ENCODE measurements at places on chromosomes 7 and 10.

DNA sequence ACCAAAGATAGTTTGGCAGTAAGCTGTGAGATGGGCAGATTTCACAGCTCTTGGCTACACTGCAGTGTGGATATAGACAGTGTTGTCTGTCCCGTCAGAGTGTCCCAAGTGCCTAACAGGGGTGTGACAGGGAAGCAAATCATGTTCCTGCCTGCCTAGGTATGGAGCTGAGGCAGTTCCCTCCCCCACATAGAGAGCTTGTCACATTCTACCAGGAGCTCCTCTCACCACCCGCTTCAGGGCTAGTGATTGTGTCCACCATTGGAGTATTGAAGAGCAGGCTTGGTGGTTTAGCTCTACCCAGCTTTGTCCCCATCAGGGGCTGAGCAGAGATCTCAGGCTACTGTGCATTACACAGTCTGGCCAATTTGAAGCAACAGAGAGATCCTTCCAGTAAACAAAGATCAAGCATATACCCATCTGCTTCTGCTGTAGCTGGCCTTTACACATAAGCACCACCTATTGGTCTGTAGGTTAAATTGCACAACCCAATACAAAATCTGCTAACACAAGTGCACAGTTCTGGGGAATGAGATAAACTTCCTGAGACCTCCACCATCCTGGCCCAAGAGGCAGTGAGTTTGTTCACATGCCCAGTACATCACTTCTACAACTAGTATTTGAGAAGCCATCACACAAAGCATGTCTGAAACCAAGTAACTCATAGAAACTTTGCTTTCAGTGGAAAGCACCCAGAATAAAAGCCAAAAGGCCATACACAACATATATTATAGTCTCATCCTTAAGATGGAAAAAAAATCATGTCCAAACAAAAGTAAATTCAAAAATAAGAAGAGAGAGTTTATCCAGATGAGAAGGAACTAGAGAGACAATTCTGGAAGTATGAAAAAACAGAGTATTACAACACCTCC is 67.3 kb downstream of the GLCCI1 start:
- DNase-seq: peak; percentile 31

- DNase-seq: no peak
Measured at GRCh38 chr10:482051-482501, 207.4 kb downstream of the DIP2C start.

GRCh38 chr10:120948889-120949608 is 97.9 kb downstream of the WDR11 start:
- peak; percentile 91 for DNase-seq

DNA sequence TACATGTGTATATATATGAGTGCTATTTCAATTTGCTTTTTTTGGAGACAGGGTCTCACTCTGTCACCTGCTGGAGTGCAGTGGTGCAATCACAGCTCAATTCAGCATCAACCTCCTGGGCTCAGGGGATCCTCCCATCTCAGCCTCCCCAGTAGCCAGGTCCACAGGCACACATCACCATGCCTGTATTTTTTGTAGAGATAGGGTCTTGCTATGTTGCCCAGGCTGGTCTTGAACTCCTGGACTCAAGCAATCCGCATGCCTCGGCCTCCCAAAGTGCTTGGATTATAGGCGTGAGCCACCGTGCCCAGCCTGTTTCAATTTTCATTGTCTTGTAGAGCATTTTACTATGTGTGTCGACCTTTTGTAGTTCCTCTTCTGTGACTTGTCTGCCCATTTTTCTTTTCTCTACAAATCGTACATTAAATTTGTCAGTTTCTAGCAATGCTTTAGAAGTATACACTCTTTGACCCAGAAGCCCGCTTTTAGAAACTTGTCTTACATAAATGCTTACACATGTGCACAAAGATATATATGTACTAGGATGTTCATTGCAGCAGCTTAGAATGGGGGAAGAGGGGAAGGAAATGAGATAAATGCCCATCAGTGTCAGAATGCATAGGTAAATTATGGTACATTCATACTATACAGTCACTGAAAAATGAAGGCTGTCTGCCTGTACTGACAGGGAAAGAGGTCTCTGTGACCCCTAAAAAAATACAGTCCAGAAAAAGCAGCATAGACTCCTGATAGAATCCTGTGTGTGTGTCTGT is 12.2 kb upstream of the RFC2 start:
- DNase-seq: no peak

DNA sequence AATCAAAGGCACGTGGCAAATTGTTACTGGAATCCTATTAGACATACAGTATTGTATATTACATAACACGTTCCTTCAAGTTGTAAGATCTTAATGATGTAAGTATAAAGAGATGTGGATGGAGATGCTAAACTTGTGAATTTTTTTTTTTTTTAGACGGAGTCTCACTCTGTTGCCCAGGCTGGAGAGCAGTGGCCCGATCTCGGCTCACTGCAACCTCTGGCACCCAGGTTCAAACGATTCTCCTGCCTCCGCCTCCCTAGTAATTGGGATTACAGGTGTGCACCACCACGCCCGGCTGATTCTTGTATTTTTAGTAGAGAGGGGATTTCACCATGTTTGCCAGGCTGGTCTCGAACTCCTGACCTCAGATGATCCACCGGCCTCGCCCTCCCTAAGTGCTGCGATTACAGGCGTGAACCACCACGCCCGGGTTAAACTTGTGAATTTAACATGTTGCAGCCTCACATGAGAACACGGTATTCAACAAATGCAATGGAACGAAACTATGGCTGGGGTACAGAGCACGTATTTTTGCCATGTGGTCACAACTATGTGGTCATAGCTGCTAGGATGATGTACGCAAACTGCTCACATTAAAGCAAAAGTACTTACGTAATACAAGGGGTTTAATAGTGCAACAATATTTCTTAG is 818 bp upstream of the SUPV3L1 start:
- DNase-seq: peak; percentile 12

DNA sequence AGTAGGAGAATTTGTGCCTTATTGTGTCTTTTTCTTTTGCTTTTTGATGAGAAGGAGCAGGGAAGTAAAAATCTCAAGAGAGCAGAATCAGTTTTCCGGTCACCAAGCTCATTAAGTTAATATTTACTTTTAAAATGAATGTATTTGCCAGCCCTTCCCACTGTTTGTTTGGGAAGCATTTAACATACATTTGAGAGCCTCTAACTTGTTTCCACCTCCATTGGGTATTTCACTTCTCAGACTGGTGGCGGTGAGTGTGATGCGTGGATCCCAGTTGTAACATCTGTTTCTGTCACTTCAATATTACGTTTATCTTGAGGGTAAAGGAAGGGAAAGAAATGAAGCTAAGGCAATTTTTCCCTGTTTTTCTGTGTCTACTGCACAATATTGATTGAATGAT is 22.8 kb downstream of the CDK14 start:
- DNase-seq: no peak

- no peak for DNase-seq
Measured at GRCh38 chr7:133961724-133962123, 165.4 kb upstream of the LRGUK start.

DNA sequence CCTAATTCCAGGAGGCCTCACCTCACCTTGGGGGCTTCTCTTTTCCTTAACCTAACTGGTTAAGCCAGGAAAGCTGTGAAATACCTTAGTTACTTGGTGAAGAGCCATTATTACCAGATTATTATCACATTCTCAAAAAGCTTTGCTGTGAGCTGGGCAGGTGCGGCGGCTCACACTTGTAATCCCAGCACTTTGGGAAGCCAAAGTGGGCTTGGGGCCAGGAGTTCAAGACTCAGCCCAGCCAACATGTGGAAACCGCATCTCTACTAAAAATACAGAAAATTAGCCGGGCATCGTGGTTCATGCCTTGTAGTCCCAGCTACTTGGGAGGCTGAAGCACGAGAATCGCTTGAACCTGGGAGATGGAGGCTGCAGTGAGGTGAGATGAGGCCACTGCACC is 102.4 kb upstream of the KLF6 start:
- DNase-seq: no peak

GRCh38 chr10:93600446-93601145 is 439 bp downstream of the RBP4 start:
- peak; percentile 51 for DNase-seq

DNA sequence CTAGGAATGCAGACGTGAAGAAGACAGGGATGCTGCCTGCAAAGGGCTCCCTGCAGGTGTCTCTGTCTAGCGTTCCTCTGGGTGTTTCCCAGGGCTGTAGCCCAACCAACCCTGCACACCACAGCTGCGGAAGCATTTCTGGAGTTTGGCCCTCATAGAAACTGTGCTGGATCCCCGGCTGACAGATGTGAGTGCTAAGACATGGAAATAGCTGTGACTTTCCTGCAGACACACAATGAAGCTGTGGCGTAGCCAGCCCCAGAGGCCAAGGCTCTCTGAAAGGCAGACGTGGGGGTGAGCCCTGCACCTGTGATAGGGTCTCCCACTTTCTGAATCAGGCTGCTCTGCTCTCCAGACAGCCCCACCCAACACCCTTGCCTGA is 44.8 kb downstream of the ADCYAP1R1 start:
- no peak for DNase-seq

GRCh38 chr10:115818012-115818411 is 455.0 kb downstream of the GFRA1 start:
- DNase-seq: no peak

DNA sequence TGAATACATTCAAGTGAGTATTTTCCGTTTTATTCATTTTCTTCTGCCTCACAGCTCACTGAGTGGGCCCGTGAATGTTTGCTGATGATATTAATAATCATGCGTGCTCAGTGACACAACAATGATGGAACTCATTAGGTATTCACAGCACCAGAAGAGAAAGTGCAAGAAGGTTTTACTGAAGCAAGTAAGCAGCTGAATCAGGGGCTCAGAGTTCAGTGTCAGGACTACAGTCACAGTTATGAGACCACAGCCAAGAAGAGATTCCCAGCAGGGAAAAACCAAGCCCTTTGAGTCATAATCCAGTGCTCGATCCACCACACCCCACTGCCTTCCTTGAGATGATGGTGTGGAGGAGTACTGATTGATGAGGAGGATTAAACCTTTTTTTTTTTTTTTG is 247.4 kb downstream of the KIAA1217 start:
- no peak for DNase-seq
